ENCODE measurements at places on chromosomes 4 and X.

DNA sequence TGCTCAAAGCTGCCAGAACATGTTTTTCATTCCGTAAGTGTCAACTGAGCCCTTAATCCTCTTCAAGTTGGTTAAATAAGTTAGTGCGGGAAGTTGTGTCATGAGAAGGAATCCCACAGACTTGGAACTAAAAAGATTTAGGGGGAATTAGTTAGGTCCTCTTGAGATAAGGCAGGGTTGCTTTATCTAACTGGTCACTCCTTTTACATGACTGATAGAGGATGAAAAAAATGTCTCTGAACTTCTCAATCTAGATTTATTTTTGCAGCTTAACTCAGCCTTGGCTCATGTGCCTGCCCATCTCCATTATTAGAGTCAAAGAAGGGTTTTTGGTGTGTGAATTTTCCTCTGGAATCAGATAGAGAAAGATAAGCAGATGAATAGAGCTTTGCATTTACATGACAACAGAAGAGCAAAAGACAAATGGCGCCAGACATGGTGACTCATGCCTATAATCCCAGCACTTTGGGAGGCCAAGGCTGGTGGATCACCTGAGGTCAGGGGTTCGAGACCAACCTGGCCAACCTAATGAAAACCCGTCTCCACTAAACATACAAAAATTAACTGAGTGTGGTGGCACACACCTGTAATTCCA is 882.9 kb downstream of the RPA4 start:
- DNase-seq = no peak

GRCh38 chr4:2484993-2485392 is 16.1 kb downstream of the RNF4 start:
- no peak for DNase-seq

- no peak for DNase-seq
These were observed 65.8 kb downstream of the RGS12 start for GRCh38 chr4:3358656-3359055.

GRCh38 chr4:154044108-154044531 is 255.2 kb upstream of the SFRP2 start:
- DNase-seq = no peak

DNA sequence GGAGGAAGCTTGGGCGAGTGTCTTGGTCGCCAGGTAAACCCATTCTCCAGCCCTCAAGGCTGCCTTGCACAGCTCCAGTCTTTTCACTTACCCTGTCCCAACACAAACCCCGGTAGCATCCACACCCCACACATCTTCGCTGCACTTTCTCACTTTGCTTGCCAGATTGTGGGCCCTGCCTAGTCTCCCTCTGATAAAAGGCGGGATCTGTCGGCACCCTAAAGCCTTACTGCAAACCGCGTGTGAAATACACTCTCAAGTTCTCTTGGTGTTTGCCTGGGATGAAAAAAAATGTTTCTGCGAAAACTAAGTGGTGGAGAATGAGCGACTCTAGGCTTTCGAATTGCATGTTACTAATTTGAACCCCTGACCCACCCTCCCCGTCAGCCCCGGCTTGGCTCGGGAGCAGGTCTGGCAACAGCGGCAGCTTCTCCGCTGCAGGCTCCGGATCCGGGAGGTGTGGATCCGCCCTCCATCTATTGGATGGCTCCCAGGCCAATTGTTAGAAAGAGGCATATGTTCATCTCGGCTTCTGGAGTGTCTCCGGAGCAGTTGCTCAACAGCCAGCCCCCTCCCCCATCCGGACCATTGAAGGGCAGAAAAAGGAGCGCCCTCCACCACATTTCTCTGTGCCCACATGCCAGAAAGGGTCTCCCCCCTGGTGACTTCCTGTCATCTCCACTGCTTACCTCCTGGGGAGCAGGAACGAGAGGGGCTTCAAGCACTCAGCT is 3.0 kb upstream of the CITED1 start:
- no peak for DNase-seq

Measured in epithelial cell of proximal tubule (primary cell).